HS-5 (cell line): ENCODE measurements at places on chromosomes 1 and 21.

DNA sequence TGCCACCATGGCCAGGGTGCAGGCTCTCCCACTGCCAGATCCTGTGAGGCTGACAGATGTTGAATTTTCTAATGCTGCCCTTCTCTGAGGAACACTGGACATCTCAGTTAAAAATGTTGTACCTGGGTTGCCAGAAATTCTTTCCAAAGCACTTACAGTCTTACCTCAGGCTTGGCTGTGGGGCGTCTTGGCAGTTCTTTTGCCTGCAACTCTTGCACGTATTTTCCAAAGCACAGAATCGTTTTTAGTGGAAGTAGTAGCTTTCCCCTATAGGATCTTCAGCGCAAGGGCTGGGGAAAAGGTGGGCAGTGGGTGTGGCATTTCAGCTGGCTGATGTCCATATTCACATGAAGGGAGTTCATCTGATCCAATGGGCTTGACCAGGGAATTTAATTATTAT lies 53.9 kb downstream of the EDN2 start:
- DNase-seq: no peak

GRCh38 chr21:46617267-46618051 lies 12.6 kb upstream of the S100B start:
- DNase-seq: no peak

GRCh38 chr21:26798856-26799751 lies 46.1 kb downstream of the ADAMTS1 start:
- DNase-seq: no peak

GRCh38 chr1:225840223-225840610 lies 30.3 kb downstream of the EPHX1 start:
- DNase-seq: no peak

GRCh38 chr1:16073490-16074119 lies at the start of gene FAM131C:
FAM131C (minus strand) TSS chr1:16073651; CDS start chr1:16073442, 209 bp downstream.
- no peak for DNase-seq

DNA sequence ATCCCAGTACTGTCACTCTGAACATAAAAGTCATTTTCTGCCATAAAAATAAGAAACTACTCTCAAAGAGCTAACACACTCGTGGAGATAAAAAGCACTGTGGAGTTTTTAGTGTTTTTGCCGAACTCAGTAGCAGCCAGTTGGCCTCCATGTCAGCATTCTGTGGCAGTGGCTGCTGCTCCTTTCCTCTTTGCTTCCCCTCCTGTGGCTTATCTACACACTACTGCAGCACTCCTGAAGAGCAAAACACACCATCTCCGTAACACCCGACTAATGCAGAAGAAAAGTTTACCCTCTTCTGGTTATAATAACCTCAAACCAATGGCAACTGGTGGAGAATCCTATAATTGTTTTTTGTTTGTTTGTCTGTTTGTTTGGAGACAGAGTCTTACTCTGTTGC lies 44.9 kb downstream of the RAB3GAP2 start:
- DNase-seq: no peak

- no peak for DNase-seq
Observed at GRCh38 chr1:230326971-230327891, 98.9 kb downstream of the PGBD5 start.

GRCh38 chr21:46035809-46036695 lies 54.5 kb downstream of the COL6A1 start:
- DNase-seq: no peak

DNA sequence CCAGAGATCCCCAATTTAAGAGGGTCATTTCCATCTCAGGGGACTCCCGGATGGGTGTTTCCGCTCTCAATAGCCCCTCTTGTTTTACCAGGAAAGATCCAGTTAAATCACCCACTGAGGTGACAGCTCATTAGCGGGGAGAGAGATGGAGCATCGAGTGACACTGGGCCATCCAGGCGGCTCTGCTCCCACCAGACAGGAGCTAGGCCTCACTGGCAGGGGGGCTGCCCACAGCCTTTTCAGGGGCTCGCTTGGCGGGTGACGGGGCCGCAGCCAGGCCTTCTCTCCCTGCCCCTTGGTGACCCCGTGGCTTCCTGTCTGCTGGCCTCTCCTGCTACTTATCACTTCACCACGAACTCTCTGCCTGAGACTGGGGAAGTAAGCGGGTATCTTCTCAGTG lies 26.7 kb upstream of the SPSB1 start:
- no peak for DNase-seq

- no peak for DNase-seq
Observed at GRCh38 chr1:193311226-193311948, 125.0 kb upstream of the B3GALT2 start.

DNA sequence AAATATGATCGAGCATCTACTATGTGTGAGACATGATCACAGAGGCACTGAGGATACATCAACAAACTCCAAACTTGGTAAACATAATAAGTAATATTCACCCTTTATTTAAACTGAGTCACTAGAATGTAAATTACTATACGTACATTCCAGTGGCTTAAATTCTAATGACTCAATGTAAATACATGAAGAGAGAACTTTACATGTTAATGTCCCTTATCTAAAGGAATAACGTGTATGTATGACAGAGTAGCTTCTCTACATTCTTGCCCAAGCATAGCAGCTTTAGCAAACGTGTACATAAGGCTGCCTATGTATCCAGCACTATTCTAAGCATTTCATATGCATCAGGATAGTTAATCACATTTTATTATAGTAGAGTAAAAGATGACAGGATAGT lies 111.8 kb upstream of the CYYR1 start:
- peak; percentile 18 for DNase-seq
